ENCODE measurements at places on chromosomes 5 and 9.
A peak's percentile ranks its signal among the peaks of the same experiment; 100 is the strongest.

GRCh38 chr9:114284316-114285060 lies 38.4 kb upstream of the ORM1 start:
- no peak for DNase-seq

DNA sequence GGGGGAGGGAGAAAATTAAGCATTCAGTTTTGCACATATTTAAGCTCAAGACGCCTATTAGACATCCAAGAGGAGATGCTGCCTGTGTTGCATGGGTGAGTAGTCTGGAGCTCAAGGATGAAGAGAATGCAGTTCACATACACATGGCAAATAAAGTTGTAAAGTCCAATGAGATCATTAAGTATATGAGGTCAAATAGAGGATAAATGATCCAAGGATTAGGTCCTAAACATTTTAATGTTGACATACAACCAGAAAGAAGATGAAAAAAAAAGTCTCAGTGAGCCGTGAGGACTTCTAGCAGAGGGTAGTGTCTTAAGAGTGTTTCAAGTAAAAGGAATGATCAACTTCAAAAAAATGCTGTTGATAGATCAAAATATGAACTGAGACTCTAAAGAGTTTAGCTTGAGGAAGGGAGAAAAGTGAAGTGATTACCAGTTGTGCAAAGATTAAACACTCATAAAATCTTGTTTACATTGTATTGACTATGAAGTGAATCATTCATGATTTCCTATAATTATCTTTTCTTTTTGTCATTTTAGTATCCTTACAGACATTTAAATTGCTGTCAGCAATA lies 251.8 kb downstream of the ZNF608 start:
- DNase-seq, result no peak

GRCh38 chr5:173741729-173742431 lies 125.4 kb upstream of the BOD1 start:
- DNase-seq, result no peak

DNA sequence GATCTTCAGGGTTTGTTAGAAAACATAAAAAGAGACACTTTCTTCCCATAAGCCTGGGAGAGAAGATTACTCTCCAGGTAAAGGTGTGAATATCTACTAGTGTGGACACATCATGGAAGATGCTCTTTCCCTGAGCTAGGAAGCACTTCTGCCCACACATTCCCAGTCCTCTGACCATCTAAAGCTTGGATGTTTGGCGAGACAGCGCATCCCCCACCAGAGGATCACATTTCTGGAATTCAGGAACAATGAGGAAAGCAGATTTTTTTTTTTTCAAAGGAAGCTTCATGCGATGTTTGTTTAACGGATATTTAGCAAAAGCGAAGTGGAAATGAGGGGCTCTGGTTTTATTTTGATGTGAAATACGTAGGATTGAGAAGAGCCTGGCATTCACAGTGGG lies 6.2 kb downstream of the SVEP1 start:
- DNase-seq, result no peak

- no peak for DNase-seq
Observed at GRCh38 chr9:127844821-127845359, 9.6 kb downstream of the ENG start.

DNA sequence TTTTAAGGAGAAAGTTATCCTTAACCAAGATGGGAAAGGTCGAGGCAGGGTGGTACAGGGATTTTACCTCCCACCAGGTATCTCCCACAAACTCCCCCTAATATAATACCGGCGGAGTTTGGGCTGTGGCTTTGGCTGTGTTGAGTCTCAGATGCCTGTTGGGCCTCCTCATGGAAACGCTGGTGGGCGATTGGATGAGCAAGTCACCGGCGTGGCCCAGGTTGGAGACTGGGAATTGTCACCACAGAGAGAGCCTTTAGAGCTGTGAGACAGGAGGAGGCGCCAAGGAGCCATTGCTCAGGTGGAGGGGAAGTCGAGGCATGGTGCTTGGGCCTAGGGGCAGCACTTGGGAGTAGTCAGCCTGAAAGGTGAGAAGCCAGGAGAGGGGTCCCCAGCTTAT lies 3.4 kb upstream of the CAMSAP1 start:
- DNase-seq, result no peak

DNA sequence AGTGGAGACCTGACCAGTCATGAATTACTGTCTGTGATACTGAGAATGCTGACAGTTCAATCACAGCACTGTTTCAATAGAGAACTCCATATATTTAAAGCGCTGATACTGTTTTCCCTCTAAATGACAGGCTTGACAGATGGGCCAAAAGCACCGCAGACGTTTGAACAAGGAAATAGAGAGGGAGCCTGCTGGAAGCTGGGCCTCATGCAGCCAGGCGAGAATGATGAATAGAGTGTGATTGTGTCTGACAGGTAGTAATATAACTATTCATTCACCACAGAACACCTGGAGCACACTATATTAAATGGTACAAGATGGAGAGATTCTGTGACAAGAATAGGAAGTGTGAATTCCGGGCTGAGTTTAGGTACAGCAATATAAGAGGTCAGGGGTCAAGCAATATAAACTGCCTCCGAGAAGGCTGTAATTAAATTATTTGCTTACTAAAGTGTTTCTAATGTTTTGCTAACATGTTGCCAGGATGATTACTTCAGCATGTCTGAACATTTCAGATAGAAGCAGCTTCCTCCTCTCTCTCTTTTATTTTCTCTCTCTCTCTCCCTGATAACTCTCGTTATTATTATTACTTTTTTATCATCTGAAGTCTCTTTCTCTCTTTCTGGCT lies 297.7 kb downstream of the CSNK1G3 start:
- no peak for DNase-seq

GRCh38 chr9:29798599-29798998 lies 2225.3 kb upstream of the C9orf72 start:
- no peak for DNase-seq

DNA sequence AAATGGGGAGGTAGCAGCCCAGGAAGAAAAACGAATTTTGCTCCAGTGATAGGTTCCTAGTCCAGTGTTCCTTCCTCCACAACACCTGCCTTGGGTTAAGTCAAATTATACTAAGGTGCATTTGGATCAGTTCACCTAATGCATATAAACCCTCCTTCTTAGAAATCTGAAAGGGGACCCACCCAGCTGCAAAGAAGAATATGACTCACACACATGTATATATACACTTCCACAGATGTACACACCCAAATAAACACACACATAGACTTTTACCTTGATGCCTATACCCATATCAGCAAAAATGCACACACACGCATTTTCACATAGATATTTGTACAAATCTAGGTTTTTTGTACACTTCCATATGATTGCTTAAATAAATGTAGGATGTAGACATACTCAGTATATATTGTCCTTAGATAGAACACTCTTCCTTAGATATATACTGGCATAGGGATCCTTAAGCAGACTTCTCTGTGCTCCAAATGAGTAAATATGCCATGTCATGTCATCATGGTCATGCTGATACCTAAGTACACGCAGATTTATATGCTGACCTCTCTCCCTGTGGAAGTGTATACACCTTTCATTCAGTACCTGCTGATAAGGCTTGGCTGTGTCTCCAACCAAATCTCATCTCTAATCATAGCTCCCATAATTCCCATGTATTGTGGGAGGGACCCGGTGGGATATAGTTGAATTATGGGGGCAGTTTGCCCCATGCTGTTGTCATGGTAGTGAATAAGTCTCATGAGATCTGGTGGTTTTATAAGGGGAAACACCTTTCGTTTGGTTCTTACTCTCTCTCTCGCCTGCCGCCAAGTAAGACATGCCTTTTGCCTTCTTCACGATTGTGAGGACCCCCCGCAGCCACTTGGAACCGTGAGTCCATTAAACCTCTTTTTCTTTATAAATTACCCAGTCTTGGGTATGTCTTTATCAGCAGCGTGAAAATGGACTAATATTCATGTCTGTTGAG lies 10.2 kb downstream of the ADRB2 start:
- no peak for DNase-seq

- no peak for DNase-seq
Observed at GRCh38 chr9:86763791-86764190, 183.5 kb downstream of the GAS1 start.

- no peak for DNase-seq
Observed at GRCh38 chr5:54717459-54717858, 199.9 kb downstream of the SNX18 start.

- peak; percentile 38 for DNase-seq
Observed at GRCh38 chr5:81749561-81750307, 1.2 kb downstream of the SSBP2 start.

GRCh38 chr9:19517202-19517942 lies 108.6 kb downstream of the ACER2 start:
- no peak for DNase-seq

DNA sequence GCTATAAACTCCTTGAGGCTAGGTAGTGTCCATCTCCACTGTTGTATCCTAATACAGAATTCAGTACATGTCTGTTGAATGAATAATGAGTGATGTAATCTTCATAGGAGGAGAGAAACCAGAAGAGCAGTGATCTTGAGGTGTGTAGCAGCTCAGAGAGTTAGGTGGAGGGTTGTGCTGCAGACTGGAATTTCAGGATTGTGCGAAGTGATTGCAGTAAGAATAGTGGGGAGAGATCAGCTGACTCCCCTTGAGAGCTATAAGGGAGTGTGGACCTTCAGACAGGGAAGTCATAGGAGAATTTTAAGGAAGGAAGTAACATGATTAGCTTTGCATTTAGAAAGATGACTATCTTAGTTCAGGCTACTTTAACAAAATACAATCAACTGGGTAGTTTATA lies 4.4 kb downstream of the SNX24 start:
- DNase-seq, result no peak

- no peak for DNase-seq
Observed at GRCh38 chr5:126846744-126847455, 70.0 kb downstream of the LMNB1 start.

DNA sequence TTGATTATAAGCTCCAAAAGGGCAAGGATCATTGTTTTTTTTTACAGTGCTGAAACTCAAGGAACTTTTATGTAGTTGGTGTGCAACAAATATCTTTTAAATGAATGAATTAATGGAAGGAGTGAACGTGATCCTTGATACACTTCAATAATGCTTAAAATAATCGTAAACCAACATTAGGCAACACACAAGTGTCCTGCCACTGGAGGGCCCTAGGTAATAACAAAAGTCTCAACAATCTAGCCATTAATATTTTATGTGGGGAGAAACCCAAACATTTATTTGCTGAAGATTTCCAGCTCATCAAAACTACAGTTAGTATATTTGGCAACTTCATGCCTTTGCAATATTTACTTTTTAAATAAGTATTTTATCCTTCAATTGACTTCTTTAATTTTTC lies 309.0 kb upstream of the FBXL7 start:
- no peak for DNase-seq

- no peak for DNase-seq
Observed at GRCh38 chr5:180801596-180802324, 846 bp downstream of the MGAT1 start.

DNA sequence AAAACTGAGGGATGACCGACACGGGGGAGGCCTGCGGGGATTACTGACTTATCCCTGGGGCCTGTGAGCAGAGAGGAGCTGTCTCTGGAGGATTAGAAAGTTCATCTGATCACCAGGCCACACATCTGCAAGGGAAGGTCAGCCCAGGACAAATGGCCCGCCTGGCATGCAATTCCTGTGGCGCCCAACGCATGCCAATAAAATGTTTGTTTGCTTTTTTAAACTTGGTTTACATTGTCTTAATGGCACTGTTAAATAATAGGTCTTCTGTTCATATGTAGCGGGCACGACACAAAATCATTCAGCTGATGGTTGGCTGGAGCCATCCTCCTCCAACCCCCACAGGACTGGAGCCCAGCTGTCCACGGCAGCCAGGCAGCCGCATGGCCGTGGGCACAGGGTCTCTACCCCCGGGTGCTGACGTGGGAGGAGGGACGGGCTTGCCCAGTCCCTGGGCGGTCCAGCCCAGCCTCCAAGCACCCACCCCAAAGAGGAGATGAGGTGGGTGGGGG lies 41.0 kb upstream of the SLC12A7 start:
- no peak for DNase-seq

- DNase-seq, result no peak
Observed at GRCh38 chr5:171450423-171451331, 31.2 kb downstream of the FGF18 start.

- DNase-seq, result peak; percentile 53
Observed at GRCh38 chr5:132019857-132020555, 8.5 kb upstream of the ACSL6 start.

- DNase-seq, result no peak
Observed at GRCh38 chr9:88583901-88584596, 49.1 kb downstream of the NXNL2 start.

GRCh38 chr5:59008816-59009473 lies 426.1 kb downstream of the RAB3C start:
- DNase-seq, result no peak

- no peak for DNase-seq
Observed at GRCh38 chr9:137112564-137113384, 1.8 kb downstream of the DPP7 start.

GRCh38 chr5:174832811-174833210 lies 108.4 kb downstream of the MSX2 start:
- no peak for DNase-seq
